ENCODE measurements at places on chromosomes 7 and 10. TPM values are rescaled to one million over a fixed set of nuclear protein-coding genes. Genes with fewer than 3 reads are reported as not detected.

TMEM72 gene
- total RNA-seq: not detected

UPK3BL2 gene
- total RNA-seq: 0.36 TPM

C10orf90 gene
- 0.72 TPM for total RNA-seq

SGCE gene
- total RNA-seq: 59.8 TPM

PYROXD2 gene
- total RNA-seq: 11.6 TPM

ZDHHC4 gene
- 61.6 TPM for total RNA-seq

ZCWPW1 gene
- total RNA-seq: 2.2 TPM

GRCh38 chr7:17095931-17096330 lies 202.5 kb upstream of the AHR start:
- peaks cover 30% of the 10 kb centered on the region for H3K4me1 ChIP-seq
- no peak for DNase-seq
- no peaks in the 10 kb centered on the region for H3K36me3 ChIP-seq
- H3K27me3 ChIP-seq: no peaks in the 10 kb centered on the region
- no peak overlapping the region for H3K4me3 ChIP-seq
- H3K27ac ChIP-seq: no peak overlapping the region

DNA sequence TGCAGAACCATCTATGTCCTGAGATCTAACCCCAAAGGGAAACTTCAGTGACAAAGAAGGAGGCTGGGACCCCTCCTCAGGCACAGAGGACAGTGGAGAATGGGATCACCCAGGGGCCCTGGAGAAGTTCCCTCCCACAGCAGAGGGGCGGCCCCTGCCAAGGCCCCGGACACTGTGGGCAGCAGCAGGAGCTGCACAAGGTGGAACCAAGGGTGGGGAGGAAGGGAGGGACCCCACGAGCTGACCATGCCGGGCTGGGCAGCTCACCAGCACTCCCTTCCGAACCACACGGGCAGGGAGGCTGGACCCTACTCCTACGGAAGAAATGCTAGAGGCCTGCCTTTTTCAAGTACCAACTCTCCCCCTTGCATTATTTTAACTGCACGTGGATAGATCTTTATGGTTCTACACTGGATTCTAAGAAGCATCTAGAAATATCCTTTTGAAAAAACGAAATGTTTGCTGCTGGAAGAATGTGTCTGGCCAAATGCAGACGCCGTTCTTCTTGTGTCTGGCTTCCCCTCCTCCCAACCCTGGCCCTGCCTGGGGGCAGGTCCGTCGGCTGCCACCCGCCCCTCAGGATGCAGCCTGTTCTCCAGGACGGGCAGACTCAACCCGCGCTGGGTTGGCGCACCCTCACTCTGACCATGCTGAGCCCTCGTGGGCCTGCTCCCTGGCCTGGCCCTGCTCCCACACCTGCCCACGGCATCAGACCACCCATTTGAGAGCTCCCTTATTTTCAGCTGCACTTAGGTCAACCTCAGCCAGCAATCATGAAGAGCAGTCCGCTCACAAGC lies 193.9 kb downstream of the TCERG1L start:
- H3K36me3 ChIP-seq: no peaks in the 10 kb centered on the region
- DNase-seq: peak; percentile 44
- no peaks in the 10 kb centered on the region for H3K27me3 ChIP-seq
- no peak overlapping the region for H3K27ac ChIP-seq
- no peak overlapping the region for H3K4me3 ChIP-seq

DNA sequence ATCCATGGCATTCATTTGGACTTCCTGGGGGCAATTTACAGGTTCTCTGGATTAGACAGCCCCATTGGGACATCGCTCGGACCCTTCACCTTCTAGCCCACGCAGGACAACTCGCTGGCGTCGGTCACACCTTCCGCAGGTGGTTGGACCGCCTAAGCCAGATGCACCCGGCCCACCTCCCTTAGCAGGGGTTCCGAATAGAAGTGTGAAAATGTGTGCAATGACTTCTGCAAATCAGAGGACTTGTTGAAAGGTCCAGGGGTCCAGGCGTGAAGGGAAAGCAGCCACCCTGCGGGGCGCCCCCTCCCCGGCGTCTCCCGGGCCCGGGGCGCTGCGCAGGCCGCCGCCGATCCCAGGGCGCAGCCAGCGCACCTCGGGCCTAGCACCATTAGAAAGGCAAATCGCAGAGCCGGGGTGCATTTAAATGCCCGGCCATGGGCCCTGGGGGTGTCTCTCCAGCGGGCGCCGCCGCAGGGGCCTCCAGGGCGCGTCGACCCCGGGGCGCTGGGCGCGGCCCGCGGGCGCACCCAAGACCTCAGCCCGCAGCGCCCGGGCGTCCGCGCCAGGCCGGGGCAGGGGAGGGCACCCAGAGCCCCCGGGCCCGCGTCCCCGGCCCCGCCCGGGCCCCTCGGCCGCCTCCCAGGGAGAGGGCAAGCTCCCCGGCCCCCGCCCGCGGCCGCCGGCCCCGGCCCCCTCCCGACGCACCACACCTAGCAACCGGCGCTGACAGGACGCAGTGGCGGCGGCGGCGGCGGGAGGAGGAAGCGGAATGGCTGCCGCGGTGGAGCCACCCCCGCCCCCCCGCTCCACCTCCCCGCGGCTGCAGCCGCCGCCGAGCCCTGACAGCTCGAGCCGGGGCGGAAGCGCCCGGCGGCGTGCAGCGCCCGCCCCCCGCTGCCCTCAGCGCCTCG lies 1.2 kb downstream of the JAZF1 start:
- peak overlapping the region; percentile 19 for H3K27ac ChIP-seq
- peaks cover 20% of the 10 kb centered on the region for H3K4me1 ChIP-seq
- H3K4me3 ChIP-seq: peak overlapping the region; percentile 74
- peak; percentile 97 for DNase-seq

DNA sequence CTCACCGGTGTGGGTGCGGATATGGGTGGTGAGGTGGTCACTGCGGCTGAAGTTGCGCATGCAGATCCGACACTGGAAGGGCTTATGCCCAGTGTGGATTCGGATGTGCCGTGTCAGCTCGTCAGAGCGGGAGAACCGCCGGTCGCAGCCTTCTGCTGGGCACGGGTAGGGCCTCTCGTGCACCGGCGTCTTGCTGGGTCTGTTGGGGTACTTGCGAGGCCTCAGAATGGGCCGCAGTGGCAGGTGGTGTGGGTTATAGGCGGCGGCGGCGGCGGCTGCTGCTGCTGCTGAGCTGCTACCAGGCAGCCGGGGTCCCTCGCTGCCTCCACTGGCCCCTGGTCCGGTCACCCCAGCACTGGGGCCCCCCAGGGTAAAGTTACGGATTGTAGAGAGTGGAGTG lies 2.7 kb downstream of the EGR2 start:
- no peaks in the 10 kb centered on the region for H3K36me3 ChIP-seq
- H3K27me3 ChIP-seq: peaks cover 24% of the 10 kb centered on the region
- no peak overlapping the region for H3K4me3 ChIP-seq
- H3K4me1 ChIP-seq: peaks cover 23% of the 10 kb centered on the region
- DNase-seq: no peak

DNA sequence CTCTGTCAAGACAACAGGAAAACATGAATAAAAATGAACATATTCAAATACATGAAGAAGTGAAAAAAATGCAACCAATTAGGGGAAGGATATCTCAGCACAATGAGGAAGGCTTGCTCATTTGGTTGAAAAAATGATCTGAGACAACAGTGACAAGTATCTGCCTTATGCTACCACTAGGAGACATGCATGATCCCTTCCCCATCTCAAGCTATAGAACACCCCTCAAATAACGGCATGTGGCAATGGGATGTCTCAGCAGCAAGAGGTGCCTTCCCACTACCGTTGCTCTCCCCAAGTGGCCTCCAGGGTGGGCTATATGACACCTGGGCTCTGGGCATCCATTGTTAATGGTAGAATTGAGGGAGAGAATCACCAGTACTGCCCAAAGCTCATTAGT lies 98.1 kb upstream of the RSU1 start:
- no peak for DNase-seq
- H3K27ac ChIP-seq: no peak overlapping the region
- H3K27me3 ChIP-seq: no peaks in the 10 kb centered on the region
- H3K4me1 ChIP-seq: peaks cover 1% of the 10 kb centered on the region

GRCh38 chr7:5750031-5750653 lies 31.3 kb downstream of the RNF216 start:
- H3K36me3 ChIP-seq: peaks cover 34% of the 10 kb centered on the region
- H3K27ac ChIP-seq: no peak overlapping the region
- H3K4me3 ChIP-seq: no peak overlapping the region
- no peaks in the 10 kb centered on the region for H3K27me3 ChIP-seq

GRCh38 chr10:123585477-123586445 lies 80.4 kb upstream of the GPR26 start:
- DNase-seq: no peak
- H3K4me1 ChIP-seq: no peaks in the 10 kb centered on the region
- H3K27ac ChIP-seq: no peak overlapping the region
- no peak overlapping the region for H3K4me3 ChIP-seq

DNA sequence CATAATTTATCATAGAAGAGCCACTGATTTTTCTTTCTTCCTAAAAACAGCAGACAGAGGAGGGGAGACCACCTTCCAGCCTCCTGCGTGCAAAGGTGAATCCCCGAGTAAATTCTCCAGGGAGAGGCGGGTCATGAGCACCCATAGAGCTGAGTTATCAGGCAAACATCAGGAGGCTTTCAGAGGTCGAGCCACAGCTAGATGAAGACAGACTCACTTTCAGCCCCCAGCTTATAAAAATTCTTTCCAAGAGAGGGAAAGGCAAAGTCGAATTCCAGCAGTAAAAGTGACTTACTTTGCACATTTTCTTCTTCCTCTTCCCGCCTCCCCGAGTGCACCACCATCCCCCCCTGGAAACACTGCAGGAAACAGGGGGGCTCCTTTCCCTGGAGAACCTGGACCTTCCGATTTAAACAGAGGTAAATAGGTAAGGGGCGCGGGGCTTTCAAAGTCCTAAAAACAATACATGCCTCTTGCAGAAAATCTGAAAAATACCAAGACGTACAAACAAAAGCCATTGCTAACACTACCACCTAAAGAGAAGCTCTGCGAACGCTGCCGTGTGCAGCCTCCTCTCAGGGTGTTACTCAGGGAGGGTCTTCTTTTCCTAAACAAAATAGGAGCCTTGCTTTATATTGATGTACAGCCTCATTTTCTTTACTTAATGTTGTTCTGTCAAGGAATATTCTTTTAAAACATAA lies 163.8 kb downstream of the SVIL start:
- H3K27ac ChIP-seq: peak overlapping the region; percentile 88
- H3K4me3 ChIP-seq: peak overlapping the region; percentile 46
- no peaks in the 10 kb centered on the region for H3K27me3 ChIP-seq
- DNase-seq: no peak
- H3K4me1 ChIP-seq: peaks cover 20% of the 10 kb centered on the region
- peaks cover 42% of the 10 kb centered on the region for H3K36me3 ChIP-seq

DNA sequence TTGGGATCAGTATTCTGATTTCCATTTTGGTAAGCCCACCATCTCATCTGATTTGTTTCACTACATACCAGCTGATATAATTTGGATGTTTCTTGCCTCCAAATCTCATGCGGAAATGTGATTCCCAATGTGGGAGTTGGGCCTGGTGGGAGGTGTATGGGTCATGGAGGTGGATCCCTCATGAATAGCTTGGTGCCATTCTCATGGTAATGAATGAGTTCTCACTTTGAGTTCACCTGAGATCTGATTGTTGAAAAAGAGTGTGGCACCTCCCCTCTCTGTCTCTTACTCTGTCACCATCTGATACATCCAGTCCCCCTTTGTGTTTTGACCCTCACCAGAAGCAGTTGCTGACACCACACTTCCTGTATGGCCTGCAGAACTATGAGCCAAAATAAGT lies 347.3 kb downstream of the ARL4A start:
- H3K27ac ChIP-seq: no peak overlapping the region
- no peaks in the 10 kb centered on the region for H3K4me1 ChIP-seq
- no peak for DNase-seq
- H3K36me3 ChIP-seq: no peaks in the 10 kb centered on the region
- no peak overlapping the region for H3K4me3 ChIP-seq
- no peaks in the 10 kb centered on the region for H3K27me3 ChIP-seq

DNA sequence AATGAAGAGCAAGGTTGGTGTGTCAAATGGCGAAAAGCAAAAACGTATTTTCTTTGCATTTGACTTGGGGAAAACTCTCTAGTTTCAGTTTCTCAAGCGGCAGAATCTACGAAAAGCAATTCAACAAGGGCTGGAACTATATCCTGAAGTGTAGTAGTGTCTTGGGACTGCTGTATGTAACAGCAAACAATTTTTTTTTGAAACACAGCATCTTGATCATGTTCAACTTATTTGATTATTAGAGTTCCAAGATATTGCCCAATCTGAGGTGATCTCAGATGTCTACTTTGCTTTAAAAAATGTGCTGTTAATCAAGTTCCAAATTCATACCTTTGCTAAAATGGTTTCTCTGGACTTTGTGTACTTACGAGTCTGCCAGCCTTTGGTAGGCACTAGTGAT lies 120.6 kb downstream of the ZWINT start:
- peak; percentile 59 for DNase-seq
- no peak overlapping the region for H3K27ac ChIP-seq
- no peaks in the 10 kb centered on the region for H3K36me3 ChIP-seq
- no peaks in the 10 kb centered on the region for H3K27me3 ChIP-seq
- no peak overlapping the region for H3K4me3 ChIP-seq

DNA sequence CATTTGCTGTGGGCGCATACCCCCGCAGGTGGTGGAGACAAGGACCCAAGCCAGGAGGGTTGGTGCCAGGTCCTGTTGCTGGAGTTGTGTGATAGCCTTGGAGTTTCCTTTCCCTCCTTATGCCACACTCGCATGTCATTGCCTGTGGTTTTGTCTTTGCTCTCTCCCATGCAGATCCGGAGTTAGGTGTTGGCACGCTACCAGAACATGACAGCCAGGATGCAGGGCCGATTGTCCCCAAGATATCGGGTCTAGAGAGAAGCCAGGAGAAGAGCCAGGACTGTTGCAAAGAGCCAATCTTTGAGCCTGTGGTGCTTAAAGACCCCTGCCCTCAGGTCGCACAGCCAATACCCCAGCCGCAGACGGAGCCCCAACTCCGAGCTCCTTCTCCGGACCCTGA lies 369.2 kb upstream of the GALNT17 start:
- DNase-seq: no peak
- H3K4me1 ChIP-seq: no peaks in the 10 kb centered on the region
- H3K4me3 ChIP-seq: no peak overlapping the region
- no peaks in the 10 kb centered on the region for H3K27me3 ChIP-seq

- no peaks in the 10 kb centered on the region for H3K27me3 ChIP-seq
- no peaks in the 10 kb centered on the region for H3K36me3 ChIP-seq
- H3K4me3 ChIP-seq: no peak overlapping the region
- DNase-seq: peak; percentile 85
Measured at GRCh38 chr7:148687555-148687954, 11.1 kb upstream of the CUL1 start.

DNA sequence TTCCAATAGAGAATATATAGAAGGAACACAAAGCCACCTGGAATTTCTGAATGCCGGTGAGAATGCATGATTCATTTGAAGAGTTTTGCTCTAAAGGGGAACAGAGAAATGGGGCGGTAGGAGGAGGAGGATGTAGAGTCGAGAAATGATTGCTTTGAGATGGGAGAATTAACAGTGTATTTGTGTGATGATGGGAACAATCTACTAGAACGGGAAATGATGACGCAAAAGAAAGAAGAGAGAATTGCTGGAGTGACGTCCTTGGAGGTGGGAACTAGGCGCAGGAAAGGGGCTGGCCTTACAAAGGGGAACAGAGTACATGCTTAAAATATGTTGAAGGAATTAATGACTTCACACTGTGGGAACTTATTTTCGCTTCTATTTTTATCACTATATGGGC lies 188.1 kb downstream of the SDHAF3 start:
- H3K36me3 ChIP-seq: no peaks in the 10 kb centered on the region
- no peak for DNase-seq
- H3K4me3 ChIP-seq: no peak overlapping the region
- no peaks in the 10 kb centered on the region for H3K27me3 ChIP-seq
- H3K4me1 ChIP-seq: no peaks in the 10 kb centered on the region
- no peak overlapping the region for H3K27ac ChIP-seq

All from osteoblast (primary cell).